Muscle of arm (tissue), 14 donors: ENCODE measurements at places on chromosomes 16 and 17. TPM values are rescaled to one million over a fixed set of nuclear protein-coding genes. Genes with fewer than 3 reads are reported as not detected.

PPP1R27 gene
- polyA plus RNA-seq: not detected

SLC2A4 gene
- 13.6 TPM for polyA plus RNA-seq

SLC16A13 gene
- polyA plus RNA-seq: not detected

EXOC3L1 gene
- 13.6 TPM for polyA plus RNA-seq

FBXL16 gene
- polyA plus RNA-seq: 0.72 TPM

RAB11FIP4 gene
- 0.53 TPM for polyA plus RNA-seq

KREMEN2 gene
- polyA plus RNA-seq: 7.9 TPM

VTN gene
- polyA plus RNA-seq: not detected

FBXL20 gene
- polyA plus RNA-seq: 8.8 TPM

ELMO3 gene
- polyA plus RNA-seq: not detected

TNP2 gene
- polyA plus RNA-seq: not detected

CLEC3A gene
- not detected for polyA plus RNA-seq

MYO19 gene
- 46.9 TPM for polyA plus RNA-seq

CYB561 gene
- polyA plus RNA-seq: 13.6 TPM

SPNS2 gene
- 14.0 TPM for polyA plus RNA-seq

HLF gene
- polyA plus RNA-seq: 4.7 TPM

CCNF gene
- 5.2 TPM for polyA plus RNA-seq

CTRB2 gene
- polyA plus RNA-seq: not detected

CMTR2 gene
- 31.2 TPM for polyA plus RNA-seq

SLC6A2 gene
- polyA plus RNA-seq: 1.3 TPM

ANKS4B gene
- polyA plus RNA-seq: 0.04 TPM

GPRC5C gene
- 16.2 TPM for polyA plus RNA-seq

NOS2 gene
- 2.9 TPM for polyA plus RNA-seq

ZSCAN10 gene
- polyA plus RNA-seq: 0.45 TPM

SEZ6 gene
- 0.07 TPM for polyA plus RNA-seq

CES1 gene
- 0.59 TPM for polyA plus RNA-seq

CARD14 gene
- 0.97 TPM for polyA plus RNA-seq

BLMH gene
- 46.6 TPM for polyA plus RNA-seq

CCDC102A gene
- polyA plus RNA-seq: 11.4 TPM

CEMP1 gene
- 1.9 TPM for polyA plus RNA-seq

SLC16A6 gene
- 1.5 TPM for polyA plus RNA-seq

HOXB7 gene
- not detected for polyA plus RNA-seq

IGFBP4 gene
- 183 TPM for polyA plus RNA-seq

RSKR gene
- 14.7 TPM for polyA plus RNA-seq
